ENCODE measurements at places on chromosomes 7 and 10.

DNA sequence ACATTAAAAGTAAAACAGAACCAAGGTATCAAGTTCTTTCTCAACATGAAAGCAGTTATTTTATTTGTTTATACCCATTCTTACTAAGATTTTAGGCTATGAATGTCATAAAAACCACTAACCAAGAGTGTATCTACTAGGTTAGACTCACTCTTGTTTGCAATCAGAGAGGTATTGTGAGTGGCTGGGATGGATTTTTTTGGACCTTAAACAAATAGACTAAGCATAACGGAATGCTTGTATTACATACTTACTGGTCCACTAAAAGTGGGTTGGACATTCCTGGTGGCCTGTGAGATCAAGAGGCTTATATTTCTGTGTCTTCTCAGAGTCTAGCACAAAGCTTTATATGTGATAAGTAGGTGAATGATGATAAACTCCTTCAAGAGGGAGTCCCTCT is 32.6 kb upstream of the CBLL1 start:
- DNase-seq, result no peak

DNA sequence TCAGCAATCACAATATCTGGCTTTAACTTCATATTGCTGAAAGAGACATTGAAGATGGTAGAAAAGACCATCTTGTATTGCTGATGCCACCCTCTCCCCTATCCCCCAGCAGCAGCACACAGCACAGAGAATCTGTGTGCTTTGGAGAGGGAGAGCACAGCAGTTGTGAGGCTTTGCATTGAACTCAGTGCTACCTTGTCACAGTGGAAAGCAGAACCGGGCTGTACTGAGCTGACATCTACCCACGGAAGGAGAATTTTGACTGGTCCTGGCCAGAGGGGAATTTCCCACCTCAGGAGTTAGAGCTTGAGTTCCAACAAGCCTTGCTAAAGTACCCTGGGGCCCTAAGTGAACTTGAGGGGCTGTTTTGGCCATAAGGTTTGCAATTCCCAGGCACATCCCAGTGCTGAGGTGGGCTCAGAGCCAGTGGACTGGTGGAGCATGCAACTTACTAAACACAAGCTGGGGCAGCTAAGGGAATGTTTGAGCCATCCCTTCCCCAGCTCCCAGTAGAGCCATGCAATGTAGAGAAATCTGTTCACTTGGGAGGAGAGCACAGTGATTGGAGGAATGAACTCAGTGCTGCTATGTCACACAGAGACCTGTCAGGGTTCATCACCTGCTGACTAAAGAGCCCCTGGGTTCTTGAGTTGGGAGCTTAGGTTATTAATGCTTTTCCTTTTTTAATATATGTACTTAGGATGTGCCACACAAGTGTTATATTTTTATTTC is 62.1 kb downstream of the OR13A1 start:
- DNase-seq, result no peak

DNA sequence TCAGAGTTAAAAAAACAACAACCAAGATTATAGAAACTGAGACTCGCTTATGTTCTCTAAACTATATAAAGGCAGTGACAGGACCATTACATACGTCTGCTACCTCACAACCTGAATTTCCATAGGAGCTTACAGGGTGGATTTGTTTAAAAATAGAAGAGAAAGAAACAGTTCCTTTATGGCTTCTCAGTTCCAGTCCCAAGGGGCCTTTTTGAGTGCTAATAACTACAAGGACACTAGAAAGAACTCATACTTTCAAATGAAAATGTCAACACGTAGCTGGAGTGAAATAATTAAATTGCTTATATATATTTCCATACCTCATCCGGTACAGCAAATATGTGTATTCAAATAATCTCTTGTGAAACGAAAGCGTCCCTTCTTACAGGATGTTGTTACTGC is 19.7 kb downstream of the TSPAN12 start:
- no peak for DNase-seq

GRCh38 chr7:47979832-47980181 is 392 bp upstream of the HUS1 start:
- DNase-seq, result no peak

GRCh38 chr7:120806669-120807068 is 51.3 kb downstream of the TSPAN12 start:
- no peak for DNase-seq

GRCh38 chr7:108270385-108271015 is 140.3 kb upstream of the LAMB4 start:
- DNase-seq, result no peak

- no peak for DNase-seq
Measured at GRCh38 chr10:124978376-124978725, 36.4 kb downstream of the ZRANB1 start.

- no peak for DNase-seq
Measured at GRCh38 chr7:1255080-1255816, 22.6 kb downstream of the UNCX start.

DNA sequence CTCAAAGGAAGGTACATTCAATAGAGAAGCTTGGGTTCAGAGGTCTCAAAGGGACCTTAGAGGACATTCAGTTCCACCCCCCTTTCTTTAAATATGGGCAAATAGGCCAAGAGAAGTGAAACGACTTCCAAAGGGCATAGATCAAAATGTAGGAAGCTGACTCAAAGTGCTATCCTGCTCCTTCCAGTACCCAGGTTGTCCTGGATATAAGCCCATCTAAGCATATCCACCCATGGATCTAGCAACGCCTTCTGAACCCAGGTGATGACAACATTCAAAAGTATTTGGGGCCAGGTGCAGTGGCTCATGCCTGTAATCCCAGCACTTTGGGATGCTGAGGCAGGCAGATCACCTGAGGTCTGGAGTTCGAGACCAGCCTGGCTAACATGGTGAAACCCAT is 5.3 kb downstream of the ATXN7L1 start:
- DNase-seq, result no peak

GRCh38 chr7:97971120-97971989 is 18.6 kb downstream of the OCM2 start:
- DNase-seq, result peak; percentile 43

DNA sequence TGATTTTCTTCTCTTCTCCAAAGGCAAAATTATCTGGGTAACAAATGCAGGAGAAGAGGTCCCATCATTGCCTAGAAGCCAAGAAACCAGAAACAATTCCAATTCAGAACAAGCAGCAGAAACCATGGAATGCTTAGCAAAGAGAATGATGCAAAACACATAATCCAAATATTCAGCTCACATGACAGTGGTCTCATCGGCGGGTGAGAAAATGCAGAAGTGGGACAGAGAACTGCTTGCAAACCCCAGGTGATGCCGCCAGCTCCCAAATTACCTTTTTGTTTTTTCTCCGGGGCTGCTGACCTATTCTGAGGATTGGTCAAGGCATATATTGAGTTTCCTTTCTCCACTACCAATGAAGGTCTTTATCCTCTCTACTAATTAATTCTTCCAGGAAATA is 99.7 kb downstream of the ZNF22 start:
- DNase-seq, result no peak

DNA sequence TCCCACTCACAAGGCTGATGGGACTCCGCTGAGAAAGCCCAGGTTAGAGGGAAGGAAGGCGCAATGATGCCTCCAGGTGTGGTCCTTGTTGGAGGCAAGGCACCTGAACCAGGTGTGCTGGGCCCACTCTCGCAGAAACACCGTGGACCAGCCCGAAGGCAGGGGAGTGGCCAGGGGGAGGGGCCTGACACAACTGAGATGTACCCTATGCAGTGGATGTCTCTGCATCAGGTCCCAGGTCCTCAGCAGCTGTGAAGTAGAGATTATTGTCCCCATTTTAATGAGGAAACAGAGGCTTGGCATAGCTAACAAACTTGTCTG is 32.0 kb downstream of the GBX1 start:
- no peak for DNase-seq

DNA sequence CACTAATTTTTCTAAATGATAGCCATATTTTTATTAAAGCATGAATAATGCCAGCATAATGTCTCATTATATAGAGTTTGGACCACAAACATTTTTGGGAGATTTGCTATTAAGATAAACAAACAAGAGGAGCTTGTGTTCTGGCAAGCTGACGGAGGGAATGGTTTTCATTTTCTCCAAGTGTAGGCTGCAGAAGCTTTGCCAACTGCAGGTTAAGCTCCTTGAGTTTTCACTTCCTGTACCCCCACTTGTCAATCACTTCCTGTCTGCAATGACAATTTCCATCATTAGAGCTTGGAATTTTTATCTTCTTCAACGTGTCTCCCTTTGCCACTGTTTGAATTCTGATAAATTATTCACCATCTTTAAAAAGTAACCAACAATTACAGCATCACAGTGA is 13.4 kb downstream of the EBF3 start:
- DNase-seq, result no peak

DNA sequence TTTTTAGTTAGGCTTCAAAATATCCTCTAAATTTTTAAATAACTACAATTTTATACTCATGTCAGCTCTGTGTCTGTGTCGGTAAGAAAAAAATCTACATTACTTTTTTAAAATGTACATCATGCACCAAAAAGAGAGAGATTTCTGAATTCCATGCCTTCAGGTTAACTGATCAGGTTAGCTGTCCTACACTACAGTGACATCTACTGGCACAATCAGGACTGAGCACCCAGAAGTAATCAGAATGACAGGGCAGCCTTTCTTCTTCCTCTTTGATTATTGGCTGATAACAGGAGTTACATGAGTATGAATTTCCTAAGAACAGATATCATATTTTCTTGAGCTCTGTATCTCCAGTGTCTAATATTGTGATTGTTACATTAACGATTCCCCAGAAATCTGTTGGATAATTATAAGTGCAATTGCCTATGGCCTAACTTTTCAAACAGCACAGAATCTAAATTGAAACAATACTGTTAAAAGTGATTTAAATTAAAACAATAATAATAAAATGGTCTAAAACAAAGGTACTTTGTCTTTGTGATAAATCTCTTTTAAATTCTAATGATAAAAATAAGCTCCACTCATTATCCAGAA is 41.8 kb upstream of the HYCC1 start:
- peak; percentile 81 for DNase-seq

GRCh38 chr10:89615112-89615511 is 29.9 kb downstream of the PANK1 start:
- DNase-seq, result no peak

GRCh38 chr7:55140221-55140940 is 121.6 kb downstream of the EGFR start:
- no peak for DNase-seq

DNA sequence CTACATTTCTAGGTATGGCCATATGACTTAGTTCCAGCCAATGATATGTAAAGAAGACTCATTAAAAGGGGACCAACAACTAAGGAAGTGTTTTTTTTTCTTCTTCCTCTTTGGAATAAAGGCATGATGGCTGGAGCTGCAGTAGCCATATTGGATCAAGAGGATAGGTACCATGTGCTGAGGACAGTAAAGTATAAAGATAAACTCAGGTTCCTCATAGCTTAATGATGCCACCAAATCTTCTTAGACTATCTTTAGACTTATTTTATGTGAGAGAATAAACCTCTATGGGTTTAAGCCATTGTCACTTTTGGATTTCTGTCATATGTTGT is 85.3 kb downstream of the ANLN start:
- no peak for DNase-seq

DNA sequence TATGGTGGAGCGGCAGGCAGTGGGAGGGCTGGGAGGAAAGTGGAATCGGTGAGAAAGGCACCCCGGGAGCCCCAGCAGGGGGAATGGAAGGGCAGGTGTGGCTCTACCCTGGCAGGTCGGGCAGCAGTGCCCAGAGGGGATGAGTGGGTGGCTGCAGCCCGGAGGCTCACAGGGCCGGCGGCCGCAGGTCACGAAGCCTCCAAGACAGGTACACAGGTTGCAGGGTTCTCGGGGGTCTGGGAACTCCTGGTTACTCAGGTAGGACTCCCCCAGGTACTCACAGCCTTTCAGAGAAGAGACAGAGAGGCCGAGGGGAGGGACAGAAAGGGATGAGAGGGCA is 21.8 kb downstream of the KCP start:
- DNase-seq, result no peak

GRCh38 chr10:77192402-77192801 is 445.2 kb downstream of the KCNMA1 start:
- DNase-seq, result no peak

GRCh38 chr7:18754766-18755165 is 259.2 kb downstream of the HDAC9 start:
- DNase-seq, result no peak

DNA sequence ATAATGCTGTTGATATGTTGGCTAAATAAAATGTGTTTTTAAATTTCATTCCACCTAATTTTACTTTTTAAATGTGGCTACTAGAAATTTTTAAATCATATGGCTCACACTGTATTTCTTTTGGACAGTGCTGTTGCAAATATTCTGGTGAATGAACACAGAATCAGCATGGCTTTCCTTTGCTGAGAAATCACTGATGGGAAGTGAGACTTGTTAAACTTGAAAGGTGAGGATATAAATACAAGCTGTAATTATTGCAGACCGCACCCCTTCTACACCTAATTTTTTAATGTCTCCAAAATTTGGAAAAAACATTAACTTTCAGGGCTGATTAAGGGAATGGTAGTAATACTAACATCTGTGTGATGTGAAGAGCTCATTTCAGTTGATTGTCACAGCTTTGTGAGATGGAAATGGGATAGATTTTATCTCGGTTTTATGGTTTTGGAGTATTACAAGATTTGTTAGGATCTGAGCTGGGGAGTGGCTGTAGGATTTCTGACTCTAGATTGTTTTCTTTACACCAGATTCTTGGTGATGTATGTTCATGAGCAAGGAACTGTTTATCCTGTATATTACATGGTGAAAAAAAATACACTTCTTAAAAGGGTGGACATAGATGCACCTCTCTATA is 1.3 kb downstream of the MIOS start:
- no peak for DNase-seq

Data from activated naive CD4-positive, alpha-beta T cell treated with anti-CD3 and anti-CD28 coated beads for 36 hours (primary cell).